ENCODE measurements at places on chromosomes 11 and 22. TPM values are rescaled to one million over a fixed set of nuclear protein-coding genes. Genes with fewer than 3 reads are reported as not detected.

Gene MS4A4E
- total RNA-seq: 3.8 TPM

Gene POU2AF3
- total RNA-seq: 0.39 TPM

Gene RGL4
- total RNA-seq: not detected

Gene SLC25A17
- 12.1 TPM for total RNA-seq

Gene SCN4B
- 0.22 TPM for total RNA-seq
